ENCODE measurements at places on chromosomes 2 and 18.

DNA sequence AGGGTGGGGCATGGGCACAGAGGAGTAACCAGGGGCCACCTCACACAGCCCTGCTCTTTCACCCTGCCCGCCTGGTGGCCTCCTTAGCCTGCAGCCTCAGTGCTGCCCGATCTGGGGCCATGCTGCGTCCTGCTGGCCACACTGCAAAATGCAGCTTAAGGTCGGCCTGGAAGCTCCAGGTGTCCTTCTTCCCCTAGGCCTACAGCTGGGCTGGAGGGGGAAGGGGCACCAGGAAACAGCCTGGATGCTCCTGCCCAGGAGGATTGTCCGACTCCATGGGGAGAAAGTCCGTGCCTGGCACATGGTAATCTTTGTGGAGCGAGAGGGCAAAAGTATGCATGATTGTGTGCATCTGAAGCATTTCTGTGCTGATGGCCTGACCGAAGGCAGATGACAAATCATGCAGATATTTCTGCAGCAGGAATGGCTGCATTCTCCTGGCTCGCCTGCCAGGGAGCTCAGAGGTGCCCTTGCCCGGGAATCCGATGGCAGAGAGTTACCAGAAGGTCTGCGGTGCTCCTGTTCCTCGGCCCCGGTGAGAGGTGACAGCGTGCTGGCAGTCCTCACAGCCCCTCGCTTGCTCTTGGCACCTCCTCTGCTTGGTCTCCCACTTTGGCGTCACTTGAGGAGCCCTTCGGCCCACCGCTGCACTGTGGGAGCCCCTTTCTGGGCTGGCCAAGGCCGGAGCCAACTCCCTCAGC, 12.8 kb upstream of the ALPP start:
- DNase-seq: no peak

DNA sequence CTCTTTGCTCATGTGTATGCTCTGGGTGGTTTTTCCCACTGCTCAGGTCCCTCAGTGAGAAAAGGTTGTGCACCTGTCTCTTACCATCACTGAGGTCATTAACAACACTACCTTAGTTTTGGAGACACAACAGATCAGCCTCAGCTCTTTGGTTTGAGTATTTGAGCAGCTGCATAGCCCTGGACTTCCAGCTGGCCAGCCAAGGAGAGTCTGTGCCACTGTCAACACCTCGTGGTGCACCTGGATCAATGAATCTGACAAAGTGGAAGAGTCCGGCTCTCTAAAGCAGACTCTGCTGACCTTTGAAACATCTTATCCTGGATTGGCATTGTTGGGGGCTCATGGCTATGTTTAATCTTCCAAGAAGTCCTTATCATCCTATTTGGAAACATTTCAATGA, 30.0 kb downstream of the SERPINB8 start:
- DNase-seq: no peak

DNA sequence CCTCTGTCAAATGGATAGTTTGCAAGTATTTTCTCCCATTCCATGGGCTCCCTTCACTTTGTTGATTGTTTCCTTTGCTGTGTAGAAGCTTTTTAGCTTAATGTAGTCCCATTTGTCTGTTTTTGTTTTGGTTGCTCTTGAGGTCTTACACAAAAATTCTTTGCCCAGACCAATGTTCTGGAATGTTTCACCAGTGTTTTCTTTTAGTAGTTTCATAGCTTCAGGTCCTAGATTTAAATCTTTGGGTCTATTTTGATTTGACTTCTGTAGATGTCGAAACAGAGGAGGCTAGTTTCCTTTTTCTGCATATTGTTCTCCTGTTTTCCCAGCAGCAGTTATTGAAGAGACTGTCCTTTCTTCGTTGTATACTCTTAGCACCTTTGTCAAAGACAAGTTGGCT, 351.6 kb downstream of the PTPRM start:
- no peak for DNase-seq

- DNase-seq: no peak
These were observed 184.2 kb upstream of the ACAA2 start for GRCh38 chr18:49997558-49997957.

GRCh38 chr2:235468978-235469655, 24.7 kb upstream of the AGAP1 start:
- no peak for DNase-seq

DNA sequence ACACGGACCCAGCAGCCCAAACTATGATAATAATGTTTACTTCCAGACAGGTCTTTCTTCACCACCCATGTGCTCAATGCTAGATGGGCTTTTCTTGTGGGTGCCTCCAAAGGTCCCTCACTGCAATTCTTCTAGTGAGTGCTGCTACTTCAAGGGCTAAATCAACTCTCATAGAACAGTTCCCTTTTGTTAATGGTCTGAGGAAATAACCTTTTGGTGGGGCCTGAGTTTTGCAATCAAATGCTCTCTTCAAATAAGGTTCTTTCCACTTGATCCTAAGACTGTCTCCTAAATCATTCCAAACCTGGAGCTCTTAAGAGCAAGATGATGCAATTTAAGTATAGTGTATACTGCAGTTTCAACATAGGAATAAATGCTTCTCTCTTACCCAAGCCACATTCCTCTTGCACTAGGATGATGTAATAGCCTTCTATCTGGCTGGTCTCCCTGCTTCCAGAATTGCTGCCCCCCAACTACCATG, 6.0 kb downstream of the NEMP2 start:
- DNase-seq: no peak

GRCh38 chr2:217723981-217724380, 278.8 kb downstream of the TNS1 start:
- no peak for DNase-seq

DNA sequence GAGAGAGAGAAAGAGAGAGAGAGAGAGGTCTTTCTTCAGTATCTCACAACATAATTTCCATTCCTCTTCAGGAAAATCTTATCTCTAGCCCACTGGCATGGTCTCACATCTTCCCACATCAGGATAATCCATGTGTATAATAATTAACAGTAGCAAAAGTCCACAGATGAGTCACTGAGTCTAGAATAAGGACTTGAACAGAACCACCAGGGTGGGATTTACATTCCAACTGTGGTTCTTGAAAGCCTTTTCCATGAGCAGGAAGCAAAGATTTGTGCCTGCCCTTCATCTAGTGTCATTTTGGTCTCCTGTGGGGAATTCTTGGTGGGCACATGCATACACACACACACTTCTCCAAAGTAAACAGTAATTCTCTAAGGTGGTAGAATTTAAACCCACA, 107.1 kb upstream of the TCF4 start:
- DNase-seq: no peak

GRCh38 chr2:148596018-148596417, 48.5 kb upstream of the EPC2 start:
- DNase-seq: no peak

GRCh38 chr18:48011926-48012465, 81.5 kb upstream of the SMAD2 start:
- DNase-seq: no peak

- DNase-seq: no peak
These were observed 35.6 kb downstream of the UBR3 start for GRCh38 chr2:169862816-169863215.

- no peak for DNase-seq
These were observed 81.1 kb upstream of the GLI2 start for GRCh38 chr2:120654381-120655134.

DNA sequence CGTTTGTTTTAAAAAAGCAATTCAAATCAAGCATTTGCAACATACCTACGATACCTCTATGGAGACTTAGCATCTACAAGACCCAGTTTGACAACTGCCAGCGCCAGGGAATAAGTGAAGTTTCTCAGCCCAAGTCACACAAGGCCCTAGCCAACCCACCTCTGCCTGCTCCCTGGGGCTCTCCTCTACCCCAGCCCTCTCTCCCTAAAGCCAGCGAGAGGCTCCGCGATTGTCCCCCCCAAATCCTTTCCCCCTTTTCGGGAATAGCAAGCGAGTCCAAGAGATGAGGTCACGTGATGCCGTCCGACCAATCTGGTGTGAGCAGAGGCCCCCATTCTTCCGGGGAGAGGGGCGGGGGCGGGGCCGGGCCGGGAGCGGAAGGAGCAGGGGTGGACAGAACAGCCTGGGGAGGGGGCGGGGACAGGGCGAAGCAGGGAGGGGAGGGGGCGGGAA, 102.2 kb upstream of the RAB6C start:
- DNase-seq: peak; percentile 88

GRCh38 chr2:206336861-206337260, 62.4 kb downstream of the ZDBF2 start:
- no peak for DNase-seq

DNA sequence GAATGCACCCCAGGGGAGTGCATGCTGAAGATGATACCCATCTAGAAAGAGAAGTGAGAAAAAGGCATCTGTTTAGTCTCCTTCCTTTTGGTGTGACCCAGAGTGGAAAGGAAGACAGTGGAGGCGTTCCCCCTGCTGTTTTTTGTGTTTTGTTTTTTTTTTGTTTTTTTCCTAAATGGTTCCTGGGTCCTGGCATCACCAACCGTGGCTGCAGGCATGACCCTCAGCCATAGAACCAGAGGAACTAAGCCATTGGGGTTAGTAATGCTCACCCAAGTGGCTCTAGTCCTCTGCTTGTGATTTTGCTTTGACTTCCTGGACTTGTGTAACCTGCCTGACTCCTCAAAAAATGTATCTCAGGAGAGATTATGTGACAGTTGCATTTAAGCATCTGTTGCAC, 451.3 kb downstream of the DCC start:
- DNase-seq: no peak

DNA sequence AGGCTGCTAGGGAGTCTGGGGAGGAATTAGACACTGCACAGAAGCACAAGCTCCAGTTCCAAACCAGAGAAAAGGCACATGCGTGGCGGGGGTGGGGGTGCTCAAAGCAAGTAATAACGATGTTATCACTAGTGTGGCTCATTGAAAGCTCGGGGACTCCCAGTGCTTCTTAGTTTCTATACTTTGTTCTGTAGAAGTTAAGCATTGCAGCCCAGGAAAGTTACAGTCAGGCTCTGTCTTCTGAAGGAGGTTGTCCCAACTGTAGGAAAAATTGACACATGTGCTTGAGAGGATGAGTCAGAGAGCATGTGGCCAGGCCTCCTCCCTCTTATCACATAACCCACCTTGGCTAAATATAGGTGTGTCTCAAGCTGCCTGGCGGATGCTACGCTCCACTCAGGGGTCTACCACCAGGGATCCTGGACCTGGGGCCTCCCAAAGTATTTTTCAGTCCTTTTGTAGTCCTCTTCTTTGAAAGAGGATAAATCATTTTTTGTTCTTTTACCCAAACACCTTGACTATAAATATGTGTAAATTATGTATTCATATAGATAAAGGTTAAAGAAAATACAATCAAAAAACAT, 3.8 kb downstream of the GALNT5 start:
- no peak for DNase-seq

DNA sequence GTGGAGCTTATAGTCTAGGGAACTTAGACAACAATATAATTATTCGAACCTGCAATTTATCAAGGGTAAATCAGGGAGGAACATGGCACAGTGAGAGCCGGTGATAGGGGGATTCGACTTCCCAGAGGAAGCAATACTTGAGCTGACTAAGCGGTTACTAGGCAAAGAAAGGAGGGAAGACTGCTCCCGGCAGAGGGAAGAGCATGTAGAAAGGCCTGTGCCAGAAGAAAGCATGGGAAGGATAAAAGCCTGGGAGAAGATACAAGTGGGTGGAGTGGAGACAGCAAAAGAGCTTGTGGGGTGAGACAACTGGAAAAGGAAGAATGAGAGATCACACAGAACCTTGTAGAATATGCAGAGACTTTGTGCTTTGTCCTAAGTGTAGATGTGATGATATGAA, 93.3 kb downstream of the MARCHF4 start:
- no peak for DNase-seq

DNA sequence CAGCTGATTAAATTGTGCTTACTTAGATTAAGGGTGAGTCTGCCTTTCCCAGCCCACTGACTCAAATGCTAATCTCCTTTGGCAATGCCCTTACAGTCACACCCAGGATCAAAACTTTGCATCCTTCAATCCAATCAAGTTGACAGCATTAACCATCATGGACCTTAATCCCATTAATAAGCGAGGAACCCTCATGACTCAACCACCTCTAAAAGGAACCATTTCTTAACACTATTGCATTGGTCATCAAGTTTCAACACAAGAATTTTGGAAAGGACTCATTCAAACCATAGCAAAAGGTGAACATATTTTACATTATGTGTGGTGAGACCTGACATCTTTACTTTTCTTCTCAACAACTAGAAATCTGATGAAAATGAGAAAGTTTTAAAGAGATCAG, 187.0 kb downstream of the OSR1 start:
- DNase-seq: no peak

DNA sequence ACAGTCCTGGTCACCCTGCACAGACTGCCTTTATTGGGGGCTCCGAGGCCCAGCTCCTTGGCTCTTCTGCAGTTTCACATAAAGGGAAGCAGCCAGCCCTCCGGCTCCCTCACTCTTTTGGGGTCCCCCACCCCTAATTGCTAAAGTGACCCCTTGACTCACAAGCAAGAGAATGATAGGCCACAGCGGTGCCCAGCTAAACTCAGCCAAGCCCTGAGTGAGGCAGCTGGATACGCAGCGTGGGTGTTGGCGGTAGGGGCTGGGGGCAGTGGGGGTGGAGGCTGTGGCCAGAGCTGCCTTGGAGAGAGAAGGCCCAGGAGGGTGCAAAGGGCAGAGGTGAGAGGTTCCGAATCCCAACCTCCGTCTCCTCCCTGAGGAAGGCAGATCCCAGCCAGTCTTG, 25.5 kb upstream of the ALPP start:
- DNase-seq: no peak

All from CD4-positive, alpha-beta T cell treated with Interleukin-1 beta for 1 hour (primary cell).